ENCODE measurements at places on chromosomes 16 and 17. TPM values are rescaled to one million over a fixed set of nuclear protein-coding genes. Genes with fewer than 3 reads are reported as not detected.

DNA sequence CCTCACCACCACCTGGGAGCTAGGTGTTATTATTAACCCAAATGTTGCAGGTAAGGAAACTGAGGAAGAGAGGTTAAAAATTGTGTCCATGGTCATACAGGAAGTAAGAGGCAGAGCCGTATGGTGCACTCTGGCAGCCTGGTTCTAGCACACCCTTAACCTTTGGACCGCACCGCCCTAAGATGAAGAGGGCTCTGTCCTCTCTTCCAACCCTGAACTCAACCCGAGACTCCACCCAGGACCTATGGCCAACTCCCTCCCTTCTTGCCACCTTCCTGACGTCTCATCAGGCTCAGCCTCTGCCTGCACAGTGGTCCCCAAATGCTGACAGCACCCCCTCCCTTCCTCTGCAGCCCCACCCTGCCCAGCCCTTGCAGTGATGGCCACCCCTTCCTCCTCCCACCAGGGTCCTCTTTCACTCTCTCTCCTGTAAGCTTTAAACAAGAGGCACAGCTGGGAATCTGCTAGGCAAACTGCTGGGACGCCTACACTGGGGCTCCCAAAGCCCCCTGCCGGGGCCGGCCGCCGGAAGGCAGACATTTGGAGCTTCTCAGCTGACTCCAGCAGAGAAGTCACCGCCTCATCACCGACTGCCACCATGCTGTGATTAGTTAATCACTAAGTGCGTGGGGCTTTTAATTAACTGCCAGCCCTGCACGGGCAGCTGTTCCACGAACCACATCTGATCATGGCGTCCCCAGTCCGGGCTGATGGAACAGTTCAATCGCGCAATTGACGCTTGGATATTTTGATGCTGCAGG, 16.7 kb upstream of the C16orf78 start:
- no peak for DNase-seq

DNA sequence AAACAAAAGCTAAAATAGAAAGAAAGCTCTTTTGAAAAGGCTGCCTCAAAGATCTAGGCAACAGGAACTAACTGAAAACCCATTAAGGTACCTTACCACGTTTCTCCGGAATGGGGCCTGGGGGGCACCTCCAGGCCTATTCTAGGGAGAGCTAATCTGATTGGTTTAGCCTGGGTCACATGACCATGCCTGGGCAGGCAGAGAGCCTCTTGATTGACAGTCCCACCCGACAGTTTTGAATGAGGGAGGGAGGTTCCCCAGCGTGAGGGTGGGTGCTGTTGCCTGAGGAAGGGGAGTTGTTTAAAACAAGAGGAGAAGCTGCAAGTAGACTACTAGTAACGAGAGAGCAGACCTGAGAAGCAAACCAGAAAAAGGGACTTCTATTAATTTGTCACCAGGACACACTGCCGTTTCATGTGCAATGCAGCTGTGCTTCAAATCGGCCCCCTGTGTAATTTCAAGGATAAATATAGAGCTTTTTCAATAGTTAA, 143.4 kb upstream of the HS3ST2 start:
- no peak for DNase-seq

DNA sequence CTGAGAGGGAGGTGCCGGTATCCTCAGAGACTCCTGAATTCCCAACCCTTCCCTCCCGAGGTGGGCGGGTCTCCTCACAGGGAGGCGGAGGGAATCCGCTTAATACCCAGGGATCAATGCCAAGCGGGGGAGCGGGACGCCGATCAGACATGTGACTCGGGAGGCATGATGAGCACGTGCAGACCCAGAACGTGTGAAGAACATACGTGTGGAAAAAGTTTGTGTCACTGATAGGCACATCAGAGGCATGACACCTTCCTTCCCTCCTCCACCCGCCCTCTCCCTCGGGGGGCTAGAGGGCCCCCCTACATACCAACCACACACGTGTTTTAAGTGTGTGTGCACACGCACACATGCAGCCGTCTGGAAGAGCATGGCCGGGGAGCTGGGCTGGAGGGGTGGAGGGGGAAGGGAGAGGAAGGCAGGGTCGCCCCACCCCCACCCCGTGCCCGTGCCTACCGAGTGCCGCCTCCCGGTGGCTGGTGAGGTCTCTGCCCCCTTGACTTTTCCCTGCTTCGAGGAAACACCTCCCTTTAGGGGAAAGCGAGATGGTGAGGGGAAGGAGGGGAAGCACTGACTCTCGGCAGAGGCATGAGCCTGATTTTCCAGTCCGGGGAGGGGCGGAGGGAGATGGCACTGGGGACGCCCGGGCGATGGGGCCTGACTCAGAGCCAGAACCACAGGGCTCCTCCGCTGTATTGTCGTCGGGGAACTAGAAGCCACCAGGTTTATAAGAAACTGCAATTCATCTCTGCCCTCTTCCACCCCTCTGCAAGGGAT, 12.1 kb upstream of the TBX21 start:
- no peak for DNase-seq

- DNase-seq = no peak
These were observed 374.0 kb upstream of the ASIC2 start for GRCh38 chr17:33667052-33667509.

CNGB1 gene
- not detected for total RNA-seq
